Amniotic stem cell (primary cell): ENCODE measurements at places on chromosomes 12 and 14.

DNA sequence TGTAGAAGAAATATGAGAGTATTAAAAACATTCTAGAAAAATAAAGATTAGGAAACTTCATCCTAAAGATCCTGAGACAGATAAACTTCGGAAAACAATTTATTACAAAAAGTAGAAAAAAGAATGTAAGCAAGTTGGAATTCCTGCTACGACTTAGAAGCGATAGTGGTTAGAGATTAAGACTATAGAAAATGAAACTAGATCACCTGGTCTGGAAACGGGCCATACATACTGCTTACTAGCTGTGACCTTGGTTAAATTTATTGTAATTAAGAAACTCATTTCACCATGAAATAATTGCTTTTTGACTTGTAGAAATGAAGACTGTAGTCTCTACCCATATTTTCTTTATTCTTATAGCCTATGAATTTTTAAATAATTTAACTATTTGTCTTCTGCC, 614.1 kb downstream of the SLC16A7 start:
- DNase-seq = no peak

DNA sequence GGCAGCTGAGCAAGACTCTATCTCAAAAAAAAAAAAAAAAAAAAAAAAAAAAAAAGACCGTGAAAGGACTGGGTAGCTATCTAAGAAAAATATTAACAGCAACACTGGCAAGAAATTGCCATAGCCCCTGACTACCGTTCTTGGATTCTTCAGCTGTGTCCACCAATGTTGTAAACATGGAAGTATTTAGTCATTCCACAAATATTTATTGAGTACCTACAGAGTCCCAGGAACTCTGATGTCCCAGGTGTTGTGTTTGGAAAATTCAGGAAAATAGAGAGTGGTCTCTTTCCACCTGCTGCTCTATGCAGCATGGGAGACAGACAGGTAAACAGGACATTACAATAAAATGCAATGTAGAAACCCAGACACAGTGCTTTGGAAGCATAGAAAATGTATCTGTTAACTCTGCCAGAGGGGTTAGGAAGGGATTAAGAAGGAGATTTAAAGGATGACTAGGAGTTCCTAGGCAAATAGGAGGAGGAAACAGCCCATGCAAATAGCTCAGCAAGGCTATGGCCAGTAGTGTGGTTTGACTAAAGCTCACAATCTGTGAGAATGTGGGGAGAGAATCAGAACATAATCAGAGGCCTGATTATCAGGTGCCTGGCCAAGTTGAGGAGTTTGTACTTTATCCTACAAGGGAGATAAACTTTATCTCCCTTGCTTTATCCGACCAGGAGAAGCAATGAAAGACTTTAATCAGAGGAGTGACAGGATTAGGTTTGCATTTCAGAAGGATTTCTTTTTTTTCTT, 2.1 kb upstream of the DLST start:
- no peak for DNase-seq

DNA sequence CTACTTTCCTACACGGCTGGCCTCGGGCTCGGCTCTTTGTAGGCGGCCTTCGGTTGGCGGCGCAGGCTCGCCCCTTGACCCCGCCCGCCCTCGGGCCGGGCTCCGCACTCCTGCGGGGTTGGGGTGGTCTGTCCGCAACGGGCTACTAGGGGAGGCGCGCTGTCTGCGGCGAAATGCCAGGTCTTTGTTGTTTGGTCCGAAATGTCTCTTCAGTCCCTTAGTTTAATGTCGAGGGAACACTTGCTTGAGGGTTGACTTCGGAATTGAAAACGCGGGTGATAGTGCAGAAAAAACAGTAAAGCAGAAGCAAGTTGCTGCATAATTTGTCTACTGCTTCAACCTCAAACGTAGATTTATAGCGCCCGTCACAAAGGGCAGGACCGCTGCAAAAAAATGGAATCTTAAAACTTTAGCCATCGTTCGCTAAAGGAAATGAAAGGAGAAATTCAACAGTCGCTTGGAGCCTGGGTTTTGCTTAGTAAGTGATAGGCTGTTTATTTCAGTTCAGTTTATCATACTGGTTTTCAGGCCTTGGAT, 390 bp downstream of the JKAMP start:
- no peak for DNase-seq

- no peak for DNase-seq
These were observed 80.6 kb upstream of the GSC start for GRCh38 chr14:94850309-94851211.

GRCh38 chr14:95483309-95484165, 32.9 kb downstream of the SYNE3 start:
- DNase-seq = peak; percentile 84
